ENCODE measurements at places on chromosomes 4 and X. TPM values are rescaled to one million over a fixed set of nuclear protein-coding genes. Genes with fewer than 3 reads are reported as not detected.

GRCh38 chr4:89836031-89836745, 773 bp downstream of the SNCA start:
- DNase-seq = peak; percentile 47

The USO1 gene
- total RNA-seq = 72.9 TPM

The GAGE12J gene
- not detected for total RNA-seq

GRCh38 chr4:20490734-20491133, 209.5 kb upstream of the PACRGL start:
- no peak for DNase-seq

The GLOD5 gene
- not detected for total RNA-seq

The CDKL2 gene
- 5.2 TPM for total RNA-seq

DNA sequence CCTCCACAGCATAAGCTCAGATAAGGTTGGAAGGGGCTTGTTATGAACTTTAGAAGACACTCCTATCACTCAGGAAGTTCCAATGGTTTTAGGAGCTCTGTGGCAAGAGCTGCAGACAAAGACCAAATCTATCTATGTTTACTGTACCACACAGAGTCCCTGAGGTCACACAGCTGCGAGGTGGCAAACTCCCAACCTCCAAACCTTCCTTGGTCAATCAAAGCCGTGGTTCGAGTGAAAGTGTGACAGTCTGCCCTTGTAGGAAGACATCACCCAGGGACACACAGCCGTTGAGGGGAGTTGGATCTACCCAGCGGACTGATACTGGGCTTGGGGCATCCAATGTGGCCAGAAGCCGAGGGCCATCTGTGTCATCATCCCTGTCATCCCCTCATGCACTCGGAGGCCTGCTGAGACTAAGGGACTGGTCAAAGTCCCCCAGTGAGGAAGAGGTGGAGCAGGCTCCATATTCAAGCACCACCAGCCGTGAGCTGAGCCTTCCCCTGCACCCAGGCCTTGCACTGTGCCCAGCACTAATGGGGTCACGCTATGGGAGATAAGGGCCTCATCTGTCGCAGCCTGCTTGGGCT, 26.8 kb downstream of the MAN2B2 start:
- no peak for DNase-seq

GRCh38 chrX:129661369-129661768, 6.6 kb upstream of the APLN start:
- DNase-seq = no peak

DNA sequence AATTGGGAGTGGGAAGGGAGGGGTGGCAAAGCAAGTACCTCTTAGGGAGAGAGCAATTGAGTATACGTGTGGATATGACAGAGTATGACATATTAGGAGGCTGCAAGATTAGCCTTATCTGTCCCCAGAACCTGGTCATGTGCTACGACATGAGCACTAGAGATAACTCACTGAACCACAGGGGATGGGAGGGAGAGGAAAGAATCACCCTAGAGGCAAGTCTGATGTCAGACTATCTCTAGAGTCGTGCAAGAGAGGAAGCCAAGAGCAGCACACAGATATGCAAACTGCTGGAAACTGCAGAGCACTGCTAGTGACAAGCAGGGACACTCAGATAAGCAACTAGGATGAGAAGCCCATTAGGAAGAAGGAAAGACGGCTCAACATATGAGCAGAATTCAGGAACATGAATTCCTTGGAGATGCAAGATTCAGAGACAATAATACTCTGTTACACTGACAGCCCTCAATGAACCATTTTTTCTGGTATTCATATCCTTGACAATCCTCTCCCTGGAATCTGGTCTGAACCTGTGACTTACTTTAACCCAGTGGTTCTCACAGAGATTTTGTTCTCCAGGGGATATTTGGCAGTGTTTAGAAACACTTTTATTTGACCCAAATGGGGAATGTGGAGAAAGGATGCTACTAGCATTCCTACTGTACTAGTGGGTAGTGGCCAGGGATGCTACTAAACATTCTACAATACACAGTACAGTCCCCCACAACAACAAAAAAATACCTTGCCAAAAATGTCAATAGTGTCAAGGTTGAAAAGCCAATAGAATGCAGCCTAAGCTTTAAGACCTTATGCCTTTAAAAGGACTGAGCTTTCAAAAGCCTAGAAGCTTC, 84.0 kb upstream of the BMP2K start:
- no peak for DNase-seq

GRCh38 chr4:123423819-123424218, 27.2 kb downstream of the SPRY1 start:
- no peak for DNase-seq

DNA sequence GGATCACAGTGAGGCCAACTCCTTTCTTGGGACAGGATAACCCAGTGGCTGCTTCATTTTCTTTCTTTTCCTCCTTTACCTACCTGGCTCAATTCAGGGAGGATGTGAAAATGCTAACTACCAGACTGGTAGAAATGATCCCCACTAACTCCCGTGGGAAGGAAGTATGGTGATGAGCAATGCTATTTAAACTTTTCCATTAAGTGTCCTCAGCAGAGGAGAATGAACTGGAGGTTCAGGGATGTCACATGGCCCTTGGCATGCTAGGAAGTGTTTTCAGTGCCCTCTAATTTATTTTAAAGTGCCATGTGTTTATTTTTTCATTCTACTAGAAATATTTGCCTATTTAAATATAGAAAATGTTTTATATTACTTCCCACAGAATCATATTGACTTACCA, 363.9 kb downstream of the PPP3CA start:
- no peak for DNase-seq

- DNase-seq = no peak
Observed at GRCh38 chr4:53716471-53717063, 125.3 kb upstream of the LNX1 start.

DNA sequence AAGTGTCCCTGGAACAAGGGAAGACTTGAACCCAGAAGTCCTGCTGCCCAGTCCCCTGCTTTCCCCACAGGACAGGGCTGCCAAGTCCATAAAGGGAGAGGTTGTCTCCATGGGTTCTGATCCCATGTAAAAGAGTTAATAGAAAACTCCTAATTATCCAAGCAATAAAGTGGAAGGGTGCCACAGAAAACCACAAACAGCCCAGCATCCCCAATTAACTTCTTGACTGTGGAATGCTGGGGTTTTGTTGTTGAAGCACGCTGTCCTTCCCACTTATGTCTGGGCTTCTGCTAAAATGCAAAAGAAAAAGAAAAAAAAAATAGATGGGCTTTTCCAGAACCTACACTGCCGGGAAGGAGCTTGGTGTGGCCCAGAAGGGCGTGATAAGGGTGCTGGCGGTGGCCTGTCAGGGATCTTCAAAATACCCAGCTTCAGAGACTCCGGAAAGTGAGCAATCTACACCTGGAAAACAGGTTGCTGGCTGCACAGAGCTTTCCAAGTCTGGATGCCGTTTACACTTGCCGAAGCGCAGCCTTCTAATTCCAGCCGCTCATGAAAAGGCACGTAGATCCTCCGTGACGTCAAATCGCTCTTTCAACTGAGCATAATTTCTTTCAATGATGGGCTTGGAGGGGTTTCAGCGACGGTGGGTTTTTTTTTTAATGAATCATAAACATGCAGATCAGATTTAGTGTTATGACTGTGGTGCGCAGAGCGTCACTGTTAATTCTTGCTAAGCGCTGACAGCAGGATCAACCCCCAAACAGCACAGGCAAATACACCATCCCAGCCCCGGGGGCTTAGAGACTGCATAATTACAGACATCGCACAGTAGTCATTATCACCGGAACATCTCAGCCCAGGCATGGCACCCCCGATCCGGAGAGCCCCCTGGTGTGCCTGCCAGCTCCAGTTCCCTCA, 197.6 kb downstream of the BCOR start:
- no peak for DNase-seq

GRCh38 chr4:165921546-165921945, 48.5 kb downstream of the TLL1 start:
- no peak for DNase-seq

- DNase-seq = peak; percentile 22
Observed at GRCh38 chrX:57930051-57930450, 19.8 kb upstream of the ZXDA start.

- no peak for DNase-seq
Observed at GRCh38 chrX:143634663-143635455, 1.0 kb downstream of the SLITRK4 start.

DNA sequence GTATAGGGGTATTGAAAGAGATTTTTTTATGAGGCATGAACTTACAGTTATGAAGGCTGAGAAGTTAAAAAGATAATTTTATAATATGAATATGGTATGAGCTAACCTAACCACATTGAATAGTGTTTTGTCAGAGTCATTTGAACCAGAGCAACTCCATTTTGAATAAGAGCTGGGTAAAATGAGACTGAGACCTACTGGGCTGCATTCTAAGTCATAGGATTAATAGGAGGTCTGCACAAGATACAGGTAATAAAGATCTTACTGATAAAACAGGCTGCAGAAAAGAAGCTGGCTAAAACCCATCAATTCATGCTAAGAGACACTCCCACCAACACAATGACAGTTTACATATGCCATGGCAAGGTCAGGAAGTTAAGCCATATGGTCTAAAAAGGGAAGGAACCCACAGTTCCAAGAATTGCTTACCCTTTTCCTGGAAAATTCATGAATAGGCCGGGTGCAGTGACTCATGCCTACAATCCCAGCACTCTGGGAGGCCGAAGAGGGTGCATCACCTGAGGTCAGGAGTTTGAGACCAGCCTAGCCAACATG, 209.2 kb downstream of the TECRL start:
- no peak for DNase-seq

GRCh38 chrX:113551919-113552318, 711.3 kb upstream of the AMOT start:
- no peak for DNase-seq

The MAGEB1 gene
- total RNA-seq = not detected

The CXorf49 gene
- total RNA-seq = not detected

The REST gene
- total RNA-seq = 52.2 TPM

DNA sequence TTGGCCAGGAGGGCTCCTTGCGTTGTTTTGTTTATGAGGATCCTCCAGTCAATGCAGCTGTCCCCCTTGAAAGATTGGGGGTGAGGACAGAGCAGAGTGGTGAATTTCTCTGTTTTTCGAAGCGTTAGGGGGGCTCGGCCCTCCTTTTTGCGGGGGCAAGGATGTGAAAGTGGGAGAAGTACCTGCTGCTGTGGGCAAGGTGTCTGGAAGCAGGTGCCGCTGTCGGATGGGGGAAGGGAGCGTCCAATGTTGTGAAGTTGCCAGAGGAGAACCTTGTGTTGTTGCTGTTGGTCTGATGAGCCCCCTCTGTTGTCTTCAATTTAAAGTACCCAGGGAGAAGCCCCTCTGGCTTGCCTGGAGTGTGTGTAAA, 613 bp downstream of the GLRB start:
- DNase-seq = no peak

GRCh38 chr4:36609661-36610060, 328.2 kb downstream of the DTHD1 start:
- DNase-seq = no peak

- no peak for DNase-seq
Observed at GRCh38 chrX:2693113-2694002, 2.3 kb downstream of the CD99 start.

The ZCCHC18 gene
- 1.2 TPM for total RNA-seq
